Stimulated activated CD4-positive, alpha-beta T cell treated with anti-CD3 and anti-CD28 coated beads, Interleukin-2, amount 100 ng/mL, for 24 hours (primary cell): ENCODE measurements at places on chromosomes 5 and 9.

GRCh38 chr5:143892908-143893307 lies 80.9 kb downstream of the HMHB1 start:
- DNase-seq, result no peak

DNA sequence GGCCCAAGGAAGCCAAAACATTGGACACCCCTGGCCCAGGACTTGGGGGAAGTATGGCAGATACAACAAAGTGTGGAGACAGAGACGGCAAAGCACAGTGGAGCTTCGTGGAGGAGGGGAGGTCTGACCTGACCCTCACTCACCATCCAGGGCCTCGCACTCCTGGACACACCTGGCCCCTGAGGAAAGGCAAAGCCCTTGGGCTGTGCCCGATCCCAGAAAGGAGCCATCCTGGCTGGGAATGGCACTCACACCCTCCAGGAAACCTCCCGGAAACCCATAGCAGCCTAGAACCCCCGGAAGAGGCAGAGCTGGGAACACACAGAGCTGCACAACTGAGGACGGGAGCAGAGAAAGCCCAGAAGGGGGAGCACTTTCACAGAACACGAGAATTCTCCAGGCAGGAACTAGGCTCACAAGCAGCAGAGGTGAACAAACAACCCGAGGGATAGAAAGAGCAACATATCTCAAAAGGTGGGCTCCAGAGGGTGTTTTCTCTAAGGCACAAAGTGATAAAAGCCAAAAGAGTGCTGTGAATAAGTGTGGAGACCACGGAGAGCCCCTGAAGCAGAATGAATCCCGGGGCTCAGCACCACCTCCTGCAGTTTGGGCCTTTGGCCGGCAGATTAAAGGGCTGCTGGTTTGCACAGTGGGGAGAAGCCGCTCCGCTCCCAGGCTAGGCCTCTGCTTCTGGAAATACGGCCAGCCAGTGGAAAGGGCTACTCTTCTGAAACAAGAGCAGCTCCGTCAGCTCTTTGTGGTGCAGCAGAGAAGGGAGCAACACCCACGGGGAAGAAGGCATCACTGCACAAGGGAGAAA lies 108.2 kb downstream of the UBE2R2 start:
- DNase-seq, result no peak

- no peak for DNase-seq
Observed at GRCh38 chr9:132744881-132745755, 74.9 kb downstream of the GTF3C4 start.

- DNase-seq, result no peak
Observed at GRCh38 chr5:73299665-73300336, 126.8 kb downstream of the TMEM174 start.

DNA sequence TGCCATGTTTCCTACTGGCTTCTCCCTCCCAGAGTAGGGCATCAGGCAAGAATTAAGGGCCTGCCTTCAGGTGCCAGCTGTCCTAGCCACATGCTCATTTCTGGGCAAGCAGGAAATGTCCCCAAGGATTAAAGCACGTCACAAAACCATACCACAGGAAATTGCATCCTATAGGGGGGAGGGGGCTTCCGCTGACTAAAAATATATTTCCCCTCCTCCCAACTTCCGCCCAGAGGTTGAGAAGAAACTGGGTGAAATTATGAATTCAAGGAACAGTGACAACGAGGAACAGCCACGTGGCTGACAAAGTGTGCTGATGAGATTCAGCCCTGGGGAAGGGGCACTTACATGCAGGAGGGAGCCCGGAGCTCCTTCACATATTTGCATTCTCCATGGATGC lies 4.1 kb downstream of the HBEGF start:
- no peak for DNase-seq

- DNase-seq, result no peak
Observed at GRCh38 chr5:142878638-142879037, 108.5 kb downstream of the ARHGAP26 start.

GRCh38 chr5:61679562-61679961 lies 347.5 kb downstream of the ZSWIM6 start:
- DNase-seq, result no peak

DNA sequence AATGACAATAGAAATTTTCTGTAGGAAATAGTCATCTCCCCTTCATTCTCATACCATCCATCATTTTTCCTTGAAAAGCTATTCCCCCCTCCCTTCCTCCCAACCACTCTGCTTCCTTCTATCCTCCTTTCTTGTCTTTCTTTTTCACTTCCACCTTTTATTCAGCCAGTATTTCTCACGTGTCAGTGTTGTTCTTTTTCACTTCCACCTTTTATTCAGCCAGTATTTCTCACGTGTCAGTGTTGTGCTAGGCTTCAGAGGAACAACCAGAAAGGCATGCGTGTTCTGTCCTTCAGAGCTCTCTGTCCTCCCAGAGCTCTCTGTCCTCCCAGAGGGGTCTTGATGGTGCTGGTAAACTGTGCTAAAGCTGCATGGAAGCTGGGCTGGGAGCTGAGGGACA lies 419.6 kb downstream of the GADD45G start:
- DNase-seq, result no peak

DNA sequence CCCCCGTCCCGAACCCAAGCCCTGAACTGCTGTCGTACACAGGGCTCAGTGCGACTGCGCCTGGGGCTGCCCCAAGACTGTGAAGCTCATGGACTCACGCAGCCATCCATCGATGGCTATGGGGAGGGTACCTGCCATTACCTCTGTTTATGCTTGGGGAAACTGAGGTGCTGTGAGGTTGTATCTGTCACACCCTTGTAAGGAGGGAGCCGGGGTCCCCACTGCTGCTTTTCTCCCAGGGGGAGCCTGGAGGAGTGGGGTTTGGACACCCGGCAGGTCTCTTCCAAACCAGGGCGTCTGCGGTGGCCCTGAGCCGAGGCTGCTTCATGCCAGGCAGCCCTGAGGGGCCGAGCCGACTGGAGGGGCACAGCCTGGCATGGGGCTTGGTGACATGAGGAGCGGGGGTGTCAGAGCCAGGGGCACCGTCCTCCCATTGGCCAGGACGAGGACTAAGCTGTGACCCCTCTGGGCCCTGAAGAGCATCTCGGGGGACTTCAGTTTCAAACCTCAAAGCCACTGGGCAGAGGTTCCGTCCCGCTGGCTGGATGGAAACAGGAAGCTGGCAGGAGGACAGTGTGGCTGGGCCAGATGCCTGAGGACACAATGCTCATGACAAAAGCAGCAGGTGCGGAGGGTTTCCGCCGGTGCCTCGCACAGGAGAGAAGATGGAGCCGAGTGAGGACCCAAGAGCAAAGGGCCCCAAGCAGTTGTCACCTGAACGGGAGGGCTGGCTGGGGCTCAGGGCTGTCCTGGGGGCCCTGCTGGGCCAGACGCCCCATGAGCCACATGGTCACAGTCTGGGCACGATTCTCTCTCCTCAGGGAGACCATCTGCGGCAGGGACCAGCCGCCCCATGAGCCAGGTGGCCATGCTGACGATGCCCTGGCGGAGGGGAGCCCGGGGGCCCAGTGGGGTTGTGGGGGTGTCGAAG lies 54.4 kb upstream of the EXOC3 start:
- DNase-seq, result no peak

- DNase-seq, result no peak
Observed at GRCh38 chr9:110025551-110026170, 182.3 kb downstream of the C9orf152 start.

DNA sequence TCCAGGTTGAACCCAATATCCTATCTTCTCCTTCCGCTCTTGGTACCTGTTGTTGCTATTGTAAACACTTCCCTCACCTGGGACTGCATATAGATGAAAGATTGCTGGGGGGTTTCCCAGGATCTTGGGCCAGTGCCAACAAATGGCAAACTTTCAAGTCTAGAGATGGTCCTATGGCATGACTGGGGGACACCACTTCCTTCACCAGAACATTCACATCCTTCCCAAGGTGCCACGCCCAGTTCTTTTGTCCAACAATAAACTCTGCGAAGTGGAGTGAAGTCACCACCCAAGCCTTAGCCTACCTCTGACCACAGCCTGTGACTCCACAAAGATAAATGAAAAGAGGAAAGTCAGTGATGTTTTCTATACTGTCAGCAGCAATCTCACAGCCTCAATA lies 34.4 kb downstream of the DOCK8 start:
- DNase-seq, result no peak

DNA sequence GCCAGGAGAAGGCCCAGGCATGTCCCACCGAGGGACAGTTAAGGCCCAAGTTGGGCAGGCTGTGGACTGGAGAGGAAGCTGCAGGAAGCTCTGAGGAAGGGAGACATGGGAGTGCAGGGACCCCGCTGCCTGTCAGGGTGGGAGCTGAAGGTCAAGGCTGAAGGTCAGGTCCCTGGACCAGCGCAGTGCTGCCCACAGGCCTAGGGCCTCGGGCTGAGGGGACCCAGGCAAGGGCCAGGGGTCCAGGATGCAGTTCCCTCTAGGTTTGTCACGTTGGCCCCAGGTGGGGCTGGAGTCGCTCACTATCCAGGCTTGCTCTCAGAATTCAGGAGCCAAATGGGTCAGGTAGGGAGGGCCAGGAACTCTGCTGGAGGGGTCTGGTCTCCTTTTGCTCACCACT lies 76.7 kb upstream of the STXBP1 start:
- DNase-seq, result no peak

GRCh38 chr9:99305820-99306811 lies 84.0 kb downstream of the SEC61B start:
- DNase-seq, result no peak

DNA sequence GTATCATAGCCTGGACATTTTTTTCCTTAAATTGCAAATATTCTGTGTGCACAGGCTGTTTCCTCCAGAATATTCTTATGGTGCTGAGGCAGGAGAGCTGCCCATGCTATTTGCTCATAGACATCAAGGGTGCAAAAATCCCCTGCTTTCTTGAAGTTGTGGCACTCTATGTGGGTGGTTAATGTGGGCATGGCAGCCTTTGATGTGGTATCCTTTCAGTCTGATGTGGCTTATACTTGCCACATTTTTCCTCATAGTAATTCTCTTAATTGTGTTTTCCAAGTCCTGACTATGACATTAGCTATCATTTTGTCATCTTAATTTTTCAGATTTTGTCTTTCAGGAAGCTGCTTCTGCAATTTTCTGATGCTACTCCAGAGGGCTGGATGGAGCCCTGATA lies 353.3 kb downstream of the YTHDC2 start:
- DNase-seq, result no peak

DNA sequence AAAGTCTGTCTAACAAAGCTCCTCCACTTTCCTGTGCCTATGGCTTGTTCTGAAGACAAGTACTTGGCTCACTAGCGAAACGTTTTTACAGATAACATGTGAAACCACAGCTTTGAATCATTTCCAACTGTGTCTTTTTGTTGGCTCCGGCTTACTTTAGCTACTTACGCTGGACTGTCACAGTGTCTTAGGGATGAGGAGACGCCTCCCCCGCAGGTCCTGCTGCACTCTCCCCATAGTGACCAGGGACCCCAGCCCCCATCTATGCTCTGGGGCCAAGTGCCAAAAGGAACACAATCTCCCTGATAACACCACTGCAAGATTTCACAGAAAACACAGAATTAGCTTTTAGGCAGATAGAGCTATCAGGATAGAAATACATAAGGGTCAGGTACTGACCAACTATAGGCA lies 219.1 kb downstream of the ADAMTS6 start:
- DNase-seq, result no peak

DNA sequence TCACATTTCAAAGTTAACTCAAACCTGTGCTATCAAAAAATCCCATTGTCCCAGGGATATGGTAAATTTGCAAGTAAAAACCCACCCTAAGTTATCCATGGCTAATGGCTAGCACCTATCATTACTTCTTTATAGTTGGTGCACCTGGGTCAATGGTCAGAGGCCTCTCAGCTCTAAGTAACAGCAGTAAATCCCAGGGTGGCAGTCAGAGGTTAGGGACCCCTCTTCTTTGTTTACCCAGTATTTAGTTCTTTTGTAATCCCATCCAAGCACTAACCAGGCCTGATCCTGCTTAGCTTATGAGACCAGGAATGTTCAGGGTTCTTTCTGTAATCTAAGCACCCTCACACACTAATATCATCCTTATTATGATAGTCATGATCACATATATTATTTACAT lies 52.1 kb upstream of the WWC1 start:
- DNase-seq, result no peak

- DNase-seq, result peak; percentile 54
Observed at GRCh38 chr5:129664336-129664937, 83.5 kb upstream of the MINAR2 start.

DNA sequence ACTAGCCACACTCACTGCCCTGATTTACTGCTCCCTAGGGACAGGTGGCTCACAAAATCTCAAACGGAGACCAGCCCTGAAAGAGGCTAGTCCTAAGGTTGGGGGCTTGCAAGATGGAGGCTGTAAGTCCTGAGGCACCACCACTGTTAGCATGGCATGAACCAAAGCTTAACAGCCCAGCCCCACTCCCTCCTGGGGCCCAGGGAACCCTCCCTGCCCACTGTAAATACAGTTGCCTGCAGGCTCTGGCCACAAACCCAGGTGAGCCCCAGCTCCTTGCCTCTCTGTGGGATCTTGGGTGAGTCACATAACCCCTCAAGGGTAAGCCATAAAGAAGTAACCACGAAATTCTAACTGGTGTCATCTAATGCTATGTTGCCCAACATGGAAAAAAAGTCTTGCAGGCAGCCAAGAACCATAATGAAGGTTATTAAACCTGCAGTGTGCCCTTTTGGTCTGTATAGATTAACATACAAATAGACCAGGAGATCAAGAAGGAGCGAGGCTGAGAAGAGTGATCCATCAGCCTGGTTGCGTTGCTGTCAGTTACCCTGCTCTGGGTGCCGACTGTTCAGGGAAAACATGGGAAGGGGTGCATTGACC lies 1.7 kb upstream of the POMT1 start:
- peak; percentile 62 for DNase-seq
